ENCODE measurements at places on chromosomes 11 and 22.

- DNase-seq: no peak
Observed at GRCh38 chr22:47460176-47460575, 697.7 kb downstream of the TBC1D22A start.

DNA sequence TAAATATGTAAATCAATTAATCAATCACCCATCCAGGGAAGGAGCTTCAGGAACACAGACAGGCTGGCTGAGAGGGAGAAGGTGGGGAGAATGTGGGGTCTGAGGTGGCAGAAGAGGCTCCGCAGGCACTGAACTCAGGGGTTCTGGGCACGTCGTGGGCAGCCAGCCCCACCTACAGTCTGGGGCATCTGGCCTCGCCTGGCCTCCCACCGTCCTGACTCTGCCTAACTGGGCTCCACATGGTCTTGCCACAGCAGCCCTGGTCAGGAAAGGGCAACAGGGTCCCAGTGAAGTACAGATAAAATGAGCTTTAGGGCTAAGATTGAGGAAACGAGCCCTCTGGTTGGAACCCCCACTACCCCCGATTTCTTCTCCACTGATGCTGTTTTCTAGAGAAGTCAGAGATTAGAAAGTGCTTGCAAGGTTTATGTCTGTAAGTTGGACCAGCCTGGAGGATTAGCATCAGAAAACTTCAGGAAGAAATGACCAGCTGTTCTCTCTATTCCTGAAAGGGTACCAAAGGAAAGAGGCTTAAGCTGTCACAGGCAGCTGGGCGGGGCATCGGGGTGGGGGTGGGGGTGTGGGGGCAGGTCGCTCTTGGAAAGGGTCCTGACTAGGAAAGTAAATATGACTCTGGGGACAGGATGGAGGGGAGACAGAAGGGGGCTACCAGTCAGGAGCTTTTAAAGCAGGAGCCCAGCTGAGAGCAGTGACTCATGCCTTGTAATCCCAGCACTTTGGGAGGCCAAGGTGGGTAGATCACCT, 261.7 kb downstream of the BUD13 start:
- DNase-seq: no peak

DNA sequence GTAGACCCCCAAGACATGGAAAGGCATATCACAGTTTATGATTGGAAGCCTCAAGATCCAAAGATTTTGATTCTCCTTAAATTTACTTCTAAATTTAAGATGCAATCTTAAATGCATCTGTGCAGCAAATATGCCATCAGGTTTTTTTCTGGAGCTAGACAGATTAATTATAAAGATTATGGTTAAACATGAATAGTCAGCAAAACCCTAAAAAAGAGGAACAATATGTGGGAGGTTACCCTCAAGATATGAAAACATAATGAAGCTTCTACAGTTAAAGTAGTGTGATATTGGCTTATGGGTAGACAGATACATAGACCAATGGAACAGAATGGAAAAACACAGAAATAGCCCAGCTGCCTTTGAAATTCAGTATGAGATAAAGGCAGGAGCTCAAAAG, 31.7 kb downstream of the OR8B12 start:
- DNase-seq: no peak

GRCh38 chr11:125111001-125111342, 454 bp downstream of the TMEM218 start:
- no peak for DNase-seq

GRCh38 chr11:46050662-46051061, 70.6 kb downstream of the PHF21A start:
- peak; percentile 5 for DNase-seq

DNA sequence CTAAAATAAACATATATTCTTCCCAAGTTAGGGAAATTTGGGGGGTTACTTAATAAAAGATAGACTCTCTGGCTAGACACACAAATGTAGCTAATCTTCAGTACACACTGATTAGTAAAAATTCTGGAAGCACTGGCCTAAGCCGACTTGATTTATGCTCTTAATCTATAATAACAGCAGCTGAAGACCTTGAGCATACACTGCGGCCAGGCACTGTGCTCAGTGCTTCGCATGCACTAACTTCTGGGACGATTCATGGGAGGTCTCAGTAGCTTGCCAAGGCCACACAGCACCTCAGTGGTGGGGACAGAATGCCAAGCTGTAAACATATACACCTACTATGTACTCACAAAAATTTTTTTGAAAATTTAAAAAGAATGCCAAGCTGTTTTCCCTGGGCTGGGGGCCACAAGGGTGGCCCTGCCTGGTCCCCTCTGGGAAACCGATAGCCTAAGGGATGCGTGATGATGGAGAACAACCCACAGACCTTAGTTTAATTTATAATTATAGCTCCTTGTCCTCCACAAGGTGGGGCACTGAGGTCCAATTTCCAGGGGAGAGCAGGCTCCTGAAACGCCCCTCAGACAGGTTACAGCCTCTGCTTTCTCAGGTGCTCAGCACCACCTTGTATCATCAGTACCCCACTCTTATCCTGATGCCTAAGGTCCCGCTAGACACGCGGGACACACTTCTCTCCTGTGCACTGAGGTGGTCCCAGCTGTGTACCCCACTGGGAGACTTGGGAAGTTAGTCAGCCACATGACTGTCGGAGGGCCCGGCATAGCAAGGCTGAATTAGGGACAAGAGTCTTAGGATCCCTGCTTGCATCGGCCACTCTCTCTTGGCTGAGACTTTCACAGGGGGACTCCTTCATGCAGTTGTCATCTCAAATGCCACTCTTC, 20.1 kb downstream of the SERPIND1 start:
- DNase-seq: no peak

DNA sequence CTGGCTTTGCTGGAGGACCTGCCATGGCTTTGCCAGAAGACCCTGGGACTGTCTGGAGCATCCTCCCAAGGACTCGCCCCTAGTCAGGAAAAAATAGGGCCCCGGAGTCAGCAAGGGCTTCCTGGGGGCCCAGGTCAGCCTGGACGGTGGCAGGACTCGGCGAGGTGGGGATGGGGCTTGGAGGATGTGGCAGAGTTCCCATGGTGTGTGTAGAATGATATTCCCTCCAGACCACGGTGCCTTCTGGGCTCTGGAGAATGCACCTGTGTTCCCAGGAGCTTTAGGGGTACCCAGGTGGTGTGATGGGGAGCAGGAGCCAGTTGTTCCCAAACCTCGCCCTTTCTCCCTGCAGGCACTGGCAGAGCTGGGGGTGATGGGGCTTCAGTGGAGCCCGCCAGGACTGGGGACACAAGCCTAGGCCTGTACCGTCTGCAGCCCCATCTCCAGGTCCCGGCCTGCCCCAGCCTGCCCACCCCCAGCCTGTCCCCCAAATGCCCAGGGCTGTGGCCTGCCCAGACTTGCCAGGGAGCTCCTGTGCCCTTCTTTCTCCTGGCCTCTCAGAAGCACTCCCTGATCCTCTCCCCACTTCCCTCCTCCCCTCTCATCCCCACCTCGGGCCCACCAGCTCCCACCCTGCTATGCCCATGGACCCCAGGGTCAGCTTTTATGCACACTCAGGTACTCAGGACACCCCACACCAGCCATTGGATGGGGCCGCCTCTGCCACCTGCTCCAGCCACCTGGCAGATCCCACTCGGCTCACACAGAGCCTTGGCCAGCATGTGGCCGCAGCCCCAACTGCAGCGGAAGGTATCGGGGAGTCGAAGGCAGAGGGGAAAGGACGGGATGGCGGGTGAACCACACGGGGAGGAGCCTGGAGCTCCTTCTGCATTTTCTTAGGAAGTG, 82.1 kb downstream of the CDKN1C start:
- DNase-seq: no peak

DNA sequence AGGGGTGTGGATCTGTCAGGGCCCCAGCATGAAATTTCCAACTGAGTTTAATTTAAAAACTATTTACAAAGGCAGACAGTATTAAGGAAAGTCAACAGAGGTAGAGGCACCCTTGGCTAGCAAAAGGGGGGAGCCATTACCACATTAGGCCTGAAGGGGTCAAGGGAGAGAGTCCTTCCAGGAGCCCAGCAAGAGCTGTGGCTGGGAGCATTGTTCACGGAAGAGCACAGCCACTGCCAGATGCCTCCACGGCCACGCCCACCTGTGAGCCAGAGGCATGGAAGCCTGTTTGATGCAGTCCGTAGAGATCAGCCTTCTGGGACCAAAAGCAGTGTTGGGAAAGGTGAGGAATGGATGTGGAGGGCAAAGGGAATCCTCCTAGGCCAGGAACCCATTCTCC, 102.6 kb downstream of the GALNT18 start:
- DNase-seq: no peak

DNA sequence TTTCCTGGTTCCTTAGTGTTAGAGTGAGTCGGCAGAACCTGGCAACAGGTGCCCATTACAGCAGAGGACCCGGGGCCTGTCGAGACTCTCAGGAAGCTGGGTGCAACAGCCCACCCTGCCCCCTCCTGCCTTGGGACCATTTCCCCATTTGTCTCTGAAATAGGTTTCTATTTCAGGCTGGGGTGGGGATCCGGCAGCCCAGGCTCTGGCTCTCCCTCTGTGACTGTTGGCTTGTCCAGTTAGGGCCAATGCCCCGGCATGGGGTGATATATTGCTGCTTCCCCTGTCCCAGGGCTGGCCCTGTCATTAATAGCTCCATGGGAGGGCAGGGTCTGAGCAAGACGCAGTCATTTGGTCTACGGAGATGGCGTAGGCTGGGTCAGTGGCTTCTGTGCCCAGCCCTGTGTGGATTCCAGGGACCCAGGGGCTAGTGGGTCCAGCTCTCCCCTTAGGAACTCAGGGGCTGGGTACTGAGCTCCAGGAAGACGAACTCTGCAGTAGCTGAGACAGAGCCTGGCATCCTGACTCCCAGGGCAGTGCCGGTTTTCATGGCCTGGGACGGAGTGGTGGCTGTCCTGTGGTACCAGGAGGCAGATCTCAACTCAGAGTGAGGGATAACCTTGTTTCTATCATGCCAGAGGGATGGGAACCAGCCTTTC, 2.7 kb downstream of the P2RY6 start:
- DNase-seq: no peak

DNA sequence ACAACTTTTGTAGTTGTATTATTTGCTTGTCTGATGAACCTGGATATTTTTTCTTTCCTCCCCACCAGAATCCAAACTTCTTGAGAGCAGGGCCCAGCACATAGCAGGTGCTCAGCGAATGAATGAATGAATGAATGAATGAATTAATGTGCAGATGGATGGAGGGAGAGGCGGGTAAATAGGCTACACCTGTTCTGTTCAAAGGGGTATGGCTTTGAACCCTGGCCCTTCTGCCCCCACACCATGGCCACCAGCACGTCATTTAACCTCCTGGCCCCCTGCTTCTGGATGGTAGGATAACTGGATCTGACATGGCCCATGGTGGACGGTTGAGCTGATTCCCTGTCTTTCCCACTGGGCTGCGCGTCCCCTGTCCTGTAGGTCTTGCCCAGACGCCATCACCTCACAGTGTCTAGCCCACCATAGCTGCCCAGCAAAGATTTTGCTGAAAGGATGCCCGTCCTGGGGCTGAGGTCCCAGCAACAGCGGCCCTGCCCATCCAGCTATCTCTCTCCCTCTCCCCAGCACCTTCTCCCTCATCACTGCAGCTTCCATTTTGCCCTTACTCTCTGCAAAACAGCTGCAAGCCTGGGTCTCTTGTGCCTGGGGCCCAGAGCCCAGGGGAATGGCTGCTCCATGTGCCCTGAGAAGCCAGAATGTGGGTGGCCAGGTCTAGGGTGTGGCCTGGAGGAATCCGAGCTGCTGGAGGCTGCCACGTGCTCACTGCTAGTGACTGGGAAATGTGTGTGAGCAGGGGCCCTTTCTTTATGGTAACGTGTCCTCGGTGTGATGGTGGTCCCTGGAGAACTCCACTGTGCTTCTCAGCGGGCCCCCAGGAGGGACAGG, 49.3 kb upstream of the LINC01488 start:
- no peak for DNase-seq

GRCh38 chr11:35746356-35747153, 84.0 kb downstream of the TRIM44 start:
- peak; percentile 75 for DNase-seq

DNA sequence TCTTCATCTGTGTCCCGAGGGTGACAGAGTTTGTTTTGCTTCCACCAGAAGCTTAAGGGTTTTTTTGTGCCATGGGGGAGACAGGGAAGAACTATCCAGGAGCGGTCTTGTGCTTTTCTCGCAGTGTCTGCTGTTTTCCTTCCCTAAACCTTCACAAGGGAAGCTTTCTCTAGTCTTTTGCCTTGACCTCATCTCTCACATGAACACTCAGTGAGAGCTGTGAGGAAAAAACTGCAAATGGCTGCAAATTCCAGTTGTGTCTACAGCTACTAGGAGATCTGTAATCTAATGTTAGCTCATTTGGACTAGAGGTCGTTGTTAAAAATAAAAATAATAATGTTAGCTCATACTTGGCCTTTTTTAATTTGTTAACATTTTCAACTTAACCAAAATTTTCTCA, 264.7 kb upstream of the SESN3 start:
- no peak for DNase-seq

- DNase-seq: no peak
Observed at GRCh38 chr11:87810486-87810885, 364.8 kb downstream of the RAB38 start.

DNA sequence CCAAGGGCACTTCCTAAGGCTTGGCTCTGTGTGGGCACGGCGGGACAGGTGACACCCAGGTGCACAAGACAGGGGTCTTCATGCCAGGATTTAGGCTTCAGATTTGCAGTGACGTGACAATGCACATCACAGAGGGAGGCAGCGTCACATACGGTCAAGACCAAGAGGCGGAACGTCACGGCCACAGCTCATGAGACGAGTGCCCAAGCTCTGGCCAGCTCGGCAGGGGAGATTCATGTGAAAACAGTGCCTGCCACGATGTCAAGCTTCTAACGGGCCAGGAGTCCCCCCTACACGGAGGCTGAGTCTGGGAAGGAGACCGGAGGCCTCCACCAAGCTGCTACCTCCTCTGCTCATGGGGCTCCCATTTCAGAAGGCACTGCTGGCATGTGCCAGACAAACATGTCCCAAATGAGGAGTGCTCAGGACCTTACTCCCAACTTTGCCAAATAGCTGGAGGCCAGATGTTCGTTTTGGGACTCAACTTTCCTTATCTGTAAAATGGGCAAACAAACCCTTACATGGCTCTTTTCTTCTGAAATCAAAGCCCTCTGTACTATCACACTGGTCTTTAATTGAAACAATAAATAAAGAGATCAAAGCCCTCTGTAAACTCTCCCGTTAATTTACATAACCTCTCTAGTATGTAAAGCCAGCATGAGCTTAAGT, 16.6 kb downstream of the VPS37C start:
- DNase-seq: no peak

DNA sequence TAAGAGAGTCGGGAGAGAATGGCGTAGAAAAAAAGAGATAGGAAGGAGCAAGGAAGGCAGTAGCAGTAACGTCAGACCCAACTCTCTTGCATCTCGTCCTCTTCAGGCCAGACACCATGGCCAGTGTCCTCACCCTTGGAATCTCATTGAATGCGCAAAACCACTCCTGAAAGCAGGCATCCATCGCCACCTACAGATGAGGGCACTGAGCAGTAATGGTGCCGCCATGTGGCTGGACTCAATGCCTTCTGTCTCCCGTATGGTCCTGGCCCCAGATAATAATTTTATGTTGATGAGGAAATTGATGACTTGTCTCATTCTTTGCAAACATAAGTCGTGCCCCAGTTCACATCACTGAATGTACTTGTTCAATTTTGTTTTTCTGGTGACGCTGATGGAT, 17.8 kb upstream of the ALX4 start:
- no peak for DNase-seq
